ENCODE measurements at places on chromosomes 5 and 9. TPM values are rescaled to one million over a fixed set of nuclear protein-coding genes. Genes with fewer than 3 reads are reported as not detected.

DNA sequence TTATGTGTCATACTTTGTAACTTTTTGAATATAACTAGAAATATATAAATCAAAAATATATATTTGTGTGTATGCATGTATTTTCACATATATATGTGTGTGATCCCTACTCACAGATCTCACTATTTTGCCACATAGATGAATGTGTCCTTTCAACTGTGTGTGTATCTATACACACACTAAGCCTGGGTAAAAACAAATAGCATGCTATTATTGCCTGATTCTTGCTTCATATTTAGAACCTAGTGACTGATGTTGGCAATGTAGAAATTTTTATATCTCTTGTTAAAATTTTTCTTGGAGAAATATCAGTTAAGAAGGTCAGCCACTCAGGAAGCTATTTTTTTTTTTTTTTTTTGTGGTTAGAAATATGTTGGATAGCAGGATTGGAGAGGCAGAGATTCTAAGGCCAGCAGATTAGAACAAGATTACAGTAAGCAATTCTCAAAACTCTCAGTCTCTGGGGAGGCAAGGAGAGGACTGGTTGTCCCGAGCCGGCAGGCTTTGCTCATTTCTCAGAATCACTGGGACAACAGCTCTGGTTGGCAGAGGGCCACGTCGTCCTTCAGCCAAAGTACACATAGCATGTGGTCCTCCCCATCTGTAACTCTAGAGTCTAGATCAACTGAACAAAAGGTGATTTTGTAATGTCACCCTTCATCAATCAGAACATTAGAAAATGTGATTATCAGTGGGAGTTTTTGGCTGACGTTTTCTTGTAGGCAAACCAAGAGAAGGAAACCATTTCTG, 19.7 kb downstream of the C6 start:
- no peak for DNase-seq

DNA sequence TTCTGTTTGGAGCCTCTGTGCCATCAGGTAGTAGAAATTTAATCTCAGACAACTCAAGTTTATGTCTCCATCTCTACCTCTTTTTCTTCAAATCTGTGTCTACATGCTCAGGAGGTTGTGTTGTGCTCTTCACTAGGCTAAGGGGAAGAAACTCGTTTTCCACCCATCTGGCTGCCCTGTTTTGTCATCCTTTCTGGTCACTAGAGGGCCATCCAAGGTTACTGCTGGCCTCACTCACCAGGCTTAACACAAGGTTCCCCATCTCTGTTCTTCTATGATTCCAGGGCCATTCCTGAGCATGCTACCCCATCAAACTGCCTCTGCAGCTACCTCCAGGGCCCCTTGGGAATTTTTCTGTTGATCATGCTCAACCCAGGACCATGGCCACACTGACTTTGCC, 213.3 kb upstream of the FBXL7 start:
- no peak for DNase-seq

OR13C5 gene
- not detected for total RNA-seq

- no peak for DNase-seq
Observed at GRCh38 chr9:105346273-105346672, 101.6 kb upstream of the FSD1L start.

DNA sequence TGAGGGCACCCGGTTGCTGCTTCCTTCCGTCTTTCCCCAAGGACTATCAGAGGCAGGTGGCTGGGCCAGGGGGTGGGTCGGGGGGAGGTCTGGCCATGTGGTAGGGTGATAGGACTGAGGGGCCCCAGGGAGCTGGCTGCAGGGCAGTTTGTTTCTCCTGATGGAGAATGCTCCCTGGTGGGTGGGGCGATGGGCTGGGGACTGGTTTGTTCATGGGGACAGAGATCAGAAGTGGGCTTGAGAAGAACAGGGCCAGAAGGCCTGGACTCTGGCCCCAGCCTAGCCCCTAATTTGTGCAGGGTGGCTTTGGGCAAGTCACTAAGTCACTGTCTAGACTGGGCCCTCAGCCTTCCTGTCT, 117.4 kb downstream of the RGS3 start:
- no peak for DNase-seq

DNA sequence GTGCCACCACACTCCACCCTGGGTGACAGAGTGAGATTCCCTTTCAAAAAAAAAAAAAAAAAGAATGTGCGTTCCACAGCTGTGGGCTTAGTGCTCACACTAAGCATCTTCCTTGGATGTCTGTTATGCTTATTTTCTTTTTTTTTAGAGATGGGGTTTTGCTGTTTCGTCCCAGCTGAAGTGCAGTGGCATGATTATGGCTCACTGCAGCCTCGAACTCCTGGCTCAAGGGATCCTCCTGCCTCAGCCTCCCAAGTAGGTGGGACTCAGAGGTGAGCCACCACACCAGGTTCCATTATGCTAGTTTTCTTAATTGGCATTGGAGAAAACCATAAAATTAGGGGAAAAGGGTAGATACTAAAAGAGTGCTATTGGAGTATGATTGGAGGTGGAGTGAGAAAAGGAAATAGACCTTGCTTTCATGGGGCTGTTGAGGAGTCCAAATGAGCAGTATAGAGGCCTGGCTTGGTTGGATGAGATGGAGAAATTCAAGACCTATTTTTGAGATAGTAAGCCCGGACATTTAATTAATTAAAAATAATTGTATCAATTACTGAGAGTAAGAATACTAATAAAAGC, 978 bp upstream of the BRD3OS start:
- DNase-seq: no peak

GRCh38 chr9:29750062-29750461, 2176.8 kb upstream of the C9orf72 start:
- DNase-seq: no peak

NSMF gene
- total RNA-seq: 12.0 TPM

DNA sequence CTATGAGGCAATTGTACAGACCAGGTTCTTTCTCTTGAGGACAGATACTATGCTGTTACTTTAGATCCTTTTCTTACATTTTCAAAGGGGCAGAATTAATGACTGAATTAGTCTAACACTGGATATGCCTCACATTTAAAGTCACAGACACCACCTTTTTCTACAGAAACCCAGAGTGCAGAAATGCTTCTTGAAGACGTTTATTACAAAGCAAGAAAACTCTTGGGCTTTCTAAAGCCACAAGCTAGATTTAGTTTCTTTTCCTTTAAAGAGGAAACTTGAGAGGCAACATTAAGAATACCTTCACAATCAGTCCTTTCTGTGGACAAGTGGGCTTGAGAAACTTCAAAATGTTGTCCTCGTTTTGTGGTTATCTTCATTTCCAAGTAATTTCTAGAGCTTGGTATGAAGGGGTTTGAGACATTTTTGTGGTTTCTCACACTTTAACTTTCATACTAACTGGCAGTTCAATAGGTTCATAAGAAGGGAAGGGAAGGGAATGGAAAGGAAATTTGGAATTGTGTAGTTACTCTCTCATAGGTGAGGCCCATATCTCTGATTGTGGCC, 527.4 kb downstream of the RASEF start:
- no peak for DNase-seq

TLX3 gene
- not detected for total RNA-seq

DNA sequence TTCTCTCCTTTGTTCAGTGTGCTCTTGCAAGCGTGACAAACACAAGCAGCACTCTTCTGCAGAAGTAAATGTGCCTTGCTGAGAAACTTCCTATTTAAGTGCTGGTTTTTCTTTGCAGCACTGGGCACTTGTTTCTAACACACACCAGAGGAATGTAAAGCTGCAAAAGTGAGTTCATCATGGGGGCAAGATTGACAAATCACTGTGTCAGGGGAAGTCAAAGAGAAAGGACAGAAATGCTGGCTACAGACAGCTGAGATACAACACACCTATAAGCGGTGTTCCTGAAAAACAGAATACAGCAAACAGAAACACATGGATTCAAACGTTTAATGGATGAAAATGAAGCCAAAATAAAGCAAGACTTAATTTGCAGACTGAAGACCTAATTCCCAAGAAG, 19.6 kb downstream of the ROR2 start:
- DNase-seq: no peak

DNA sequence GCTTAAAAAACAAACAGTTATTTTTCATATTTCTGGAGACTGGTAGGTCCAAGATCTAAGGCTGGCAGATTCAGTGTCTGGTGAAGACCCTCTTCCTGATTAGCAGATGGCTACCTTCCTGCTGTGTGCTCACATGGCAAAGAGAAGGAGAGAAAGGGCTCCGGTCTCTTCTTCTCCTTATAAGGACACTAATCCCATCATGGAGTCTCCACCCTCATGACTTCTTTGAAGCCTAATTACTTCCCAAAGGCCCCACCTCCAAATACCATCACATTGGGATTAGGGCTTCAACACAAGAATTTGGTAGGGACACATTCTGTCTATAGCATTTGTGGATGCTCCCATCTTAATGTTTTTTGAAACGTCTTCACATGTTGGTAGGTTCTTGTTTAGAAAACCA, 391.1 kb downstream of the TMEM161B start:
- no peak for DNase-seq

DNA sequence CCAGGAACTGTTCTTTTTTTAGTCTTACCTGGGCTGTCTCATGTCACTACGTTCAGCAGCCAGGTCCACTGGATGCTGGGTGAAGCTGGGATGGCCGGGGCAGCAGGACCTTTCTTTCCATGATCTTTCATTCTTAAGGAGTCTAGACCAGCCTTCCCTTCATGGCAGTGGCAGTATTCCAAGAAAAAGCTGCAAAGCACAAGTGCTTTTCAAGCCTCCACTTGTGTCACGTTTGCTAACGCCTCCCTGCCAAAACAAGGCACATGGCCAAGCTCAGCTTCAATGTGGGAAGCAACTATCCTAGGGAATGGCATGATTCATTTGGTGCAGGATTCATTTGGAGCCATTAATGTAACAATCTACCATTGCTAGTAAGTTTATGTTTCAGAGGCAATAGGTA, 94.8 kb downstream of the RCL1 start:
- no peak for DNase-seq

GRCh38 chr9:115548609-115549260, 430.8 kb upstream of the TNC start:
- DNase-seq: no peak

DNA sequence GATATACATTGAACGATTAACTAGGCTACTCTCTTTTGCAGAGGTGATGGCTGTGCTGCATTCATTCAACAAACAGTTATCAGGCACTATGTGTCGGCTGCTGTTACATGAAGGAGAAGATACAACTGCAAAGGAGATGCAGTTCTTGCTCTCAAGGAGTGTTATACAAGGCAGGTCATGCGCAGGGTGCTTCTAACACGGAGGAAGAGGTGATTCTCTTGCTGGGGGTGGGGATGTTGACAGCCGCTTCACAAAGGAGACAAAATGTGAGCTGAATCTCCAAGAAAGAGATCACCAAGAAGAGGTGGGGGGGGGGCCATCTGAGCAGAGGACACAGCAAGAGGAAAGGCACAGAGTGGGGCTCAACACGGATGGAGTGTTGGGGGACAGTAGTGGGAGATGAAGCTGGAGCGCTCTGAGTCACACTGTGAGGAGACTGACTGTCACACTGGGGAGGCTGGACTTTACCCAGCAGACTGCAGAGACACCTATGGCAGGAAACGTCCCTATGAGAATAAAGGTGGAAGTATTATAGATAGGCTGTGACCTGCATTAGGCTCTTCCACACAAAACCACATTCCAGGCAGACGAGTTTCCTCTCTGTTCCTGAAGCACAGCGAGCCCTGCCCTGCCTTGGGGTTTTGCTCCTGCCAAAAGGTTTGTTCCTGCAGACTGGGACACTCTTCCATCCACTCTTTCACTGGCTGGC, 20.9 kb downstream of the NDUFA8 start:
- no peak for DNase-seq

DNA sequence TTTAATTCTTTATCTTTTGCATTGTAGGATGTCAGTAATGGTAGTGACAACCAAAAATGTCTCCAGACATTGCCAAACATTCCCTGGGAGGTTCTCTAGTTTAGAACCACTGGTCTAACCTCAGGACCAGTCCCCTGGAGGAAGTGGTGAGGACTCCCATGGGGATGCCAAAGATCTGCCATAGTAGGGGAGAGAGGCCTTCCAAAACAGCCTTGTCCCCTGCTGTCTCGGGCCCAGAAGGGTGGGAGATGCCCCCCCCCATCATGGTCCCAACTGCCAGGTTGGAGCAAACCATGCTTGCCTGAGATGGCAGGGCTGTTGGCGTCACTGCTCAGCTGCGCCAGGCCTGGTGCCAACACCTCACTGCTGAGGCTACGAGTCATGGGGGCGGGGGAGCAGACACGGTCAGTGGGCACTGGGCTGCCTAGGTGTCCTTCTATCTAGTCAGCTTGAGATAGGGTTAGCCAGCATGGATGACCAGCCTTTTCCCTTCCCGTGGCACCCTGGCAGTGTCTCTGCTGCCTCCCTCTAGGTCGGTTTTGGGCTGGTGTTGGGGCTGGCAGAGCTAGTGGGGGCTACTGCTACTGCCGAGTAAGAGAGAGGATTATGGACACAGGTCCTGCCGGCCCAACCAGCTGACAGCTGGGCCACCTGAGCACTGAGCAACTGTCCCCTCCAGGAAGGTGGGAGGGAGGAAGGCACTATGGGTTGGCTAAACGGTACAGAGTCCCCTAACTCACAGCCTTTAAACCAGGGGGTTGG, 8.3 kb upstream of the CXXC5 start:
- no peak for DNase-seq

IFNA1 gene
- not detected for total RNA-seq

DNA sequence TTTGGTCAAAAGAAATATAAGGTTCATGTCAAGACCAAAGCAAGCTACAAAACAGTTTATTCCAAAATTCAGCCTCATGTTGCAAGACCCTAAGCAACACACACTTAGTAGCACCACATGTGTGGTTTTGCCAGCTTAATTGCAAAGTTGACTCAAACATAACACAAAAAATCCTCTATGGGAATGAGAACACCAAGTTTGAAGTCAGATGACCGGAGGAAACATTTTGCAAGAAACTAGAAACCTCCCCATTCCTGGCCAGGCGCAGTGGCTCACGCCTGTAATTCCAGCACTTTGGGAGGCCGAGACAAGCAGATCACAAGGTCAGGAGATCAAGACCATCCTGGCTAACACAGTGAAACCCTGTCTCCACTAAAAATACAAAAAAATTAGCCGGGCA, 261.8 kb downstream of the EBF1 start:
- no peak for DNase-seq

DNA sequence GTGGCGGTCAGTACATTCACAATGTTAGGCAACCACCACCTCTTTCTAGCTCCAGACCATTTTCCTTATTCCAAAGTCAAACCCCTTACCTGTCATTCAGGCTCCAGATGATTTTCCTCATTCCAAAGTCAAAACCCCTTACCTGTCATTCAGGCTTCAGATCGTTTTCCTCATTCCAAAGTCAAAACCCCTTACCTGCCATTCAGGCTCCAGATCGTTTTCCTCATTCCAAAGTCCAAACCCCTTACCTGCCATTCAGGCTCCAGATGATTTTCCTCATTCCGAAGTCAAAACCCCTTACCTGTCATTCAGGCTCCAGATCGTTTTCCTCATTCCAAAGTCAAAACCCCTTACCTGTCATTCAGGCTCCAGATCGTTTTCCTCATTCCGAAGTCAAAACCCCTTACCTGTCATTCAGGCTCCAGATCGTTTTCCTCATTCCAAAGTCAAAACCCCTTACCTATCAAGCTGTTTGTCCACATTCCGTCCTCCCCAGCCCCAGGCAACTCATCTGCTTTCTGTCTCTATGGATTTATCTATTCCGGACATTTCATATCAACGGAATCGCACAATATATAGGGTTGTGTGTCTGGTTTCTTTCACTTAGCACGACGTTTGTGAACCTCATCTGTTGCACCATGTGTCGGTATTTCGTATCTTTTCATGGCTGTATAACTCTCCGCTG, 5.2 kb downstream of the PLEKHG4B start:
- DNase-seq: no peak

Data from activated naive CD4-positive, alpha-beta T cell treated with anti-CD3 and anti-CD28 coated beads, Interleukin-2, amount 50 U/mL, for 72 hours (primary cell).